Smooth muscle cell of the pulmonary artery (primary cell): ENCODE measurements at places on chromosomes 16 and 17. TPM values are rescaled to one million over a fixed set of nuclear protein-coding genes. Genes with fewer than 3 reads are reported as not detected.

The TMEM114 gene
- total RNA-seq: not detected in 2 replicates

The ACSM3 gene
- total RNA-seq: 0.65 and 0.69 TPM in 2 replicates

The CASKIN2 gene
- 8.0 and 13.9 TPM in 2 replicates for total RNA-seq

The AATK gene
- total RNA-seq: 1.0 and 1.5 TPM in 2 replicates

The NDRG4 gene
- total RNA-seq: 6.2 and 10.2 TPM in 2 replicates

The LGALS9B gene
- not detected in 2 replicates for total RNA-seq

The CBFA2T3 gene
- total RNA-seq: not detected in 2 replicates

The COA3 gene
- total RNA-seq: 41.7 and 50.0 TPM in 2 replicates

The GP1BA gene
- total RNA-seq: not detected in 2 replicates
